Aorta (tissue), 5 donors: ENCODE measurements at places on chromosomes 11 and 22.

GRCh38 chr11:19234231-19234817 is 6.4 kb downstream of the E2F8 start:
- no peak for DNase-seq

GRCh38 chr22:39308614-39309363 is 10.6 kb downstream of the RPL3 start:
- DNase-seq: peak; percentile 90

GRCh38 chr11:75233754-75234172 is 6.8 kb upstream of the TPBGL start:
- DNase-seq: no peak

DNA sequence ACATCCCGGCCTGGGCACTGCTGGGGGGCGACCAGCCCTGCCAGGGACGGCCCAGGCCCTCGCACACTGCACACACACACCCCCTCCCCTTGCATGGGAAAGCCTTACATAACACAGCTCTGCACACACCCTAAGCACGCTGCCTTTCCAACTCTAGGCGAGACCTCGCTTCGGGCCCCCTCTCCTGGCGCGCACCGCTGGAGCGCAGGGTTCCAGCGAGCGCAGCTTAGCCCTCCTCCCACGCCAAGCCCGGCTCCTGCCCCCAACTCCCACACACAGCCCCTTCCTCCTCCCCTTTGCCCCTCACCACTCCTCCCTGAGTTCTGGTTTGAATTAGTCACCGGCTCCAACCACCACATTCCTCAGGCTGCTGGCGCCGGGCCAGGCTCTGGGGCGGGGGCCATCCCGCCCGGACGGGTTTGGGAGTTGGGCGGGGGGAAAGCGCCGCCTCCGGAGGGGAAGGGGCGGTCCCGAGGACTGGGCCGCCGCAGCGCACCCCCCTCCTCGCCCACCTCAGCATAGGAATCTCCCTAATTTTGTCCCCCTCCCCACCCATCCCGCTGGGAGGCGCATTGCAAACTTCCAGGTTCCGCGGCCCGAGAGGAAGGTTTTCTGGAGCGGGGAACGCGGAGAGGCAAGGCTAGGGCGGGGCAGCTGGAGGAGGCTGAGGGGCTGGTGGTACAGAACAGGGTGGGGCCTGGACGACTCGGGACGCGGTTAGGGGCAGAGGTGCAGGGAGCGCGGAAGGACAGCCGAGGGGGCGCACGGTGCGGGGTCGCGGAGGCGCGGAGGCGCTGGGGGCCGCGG is 966 bp downstream of the AHNAK start:
- DNase-seq: peak; percentile 96

DNA sequence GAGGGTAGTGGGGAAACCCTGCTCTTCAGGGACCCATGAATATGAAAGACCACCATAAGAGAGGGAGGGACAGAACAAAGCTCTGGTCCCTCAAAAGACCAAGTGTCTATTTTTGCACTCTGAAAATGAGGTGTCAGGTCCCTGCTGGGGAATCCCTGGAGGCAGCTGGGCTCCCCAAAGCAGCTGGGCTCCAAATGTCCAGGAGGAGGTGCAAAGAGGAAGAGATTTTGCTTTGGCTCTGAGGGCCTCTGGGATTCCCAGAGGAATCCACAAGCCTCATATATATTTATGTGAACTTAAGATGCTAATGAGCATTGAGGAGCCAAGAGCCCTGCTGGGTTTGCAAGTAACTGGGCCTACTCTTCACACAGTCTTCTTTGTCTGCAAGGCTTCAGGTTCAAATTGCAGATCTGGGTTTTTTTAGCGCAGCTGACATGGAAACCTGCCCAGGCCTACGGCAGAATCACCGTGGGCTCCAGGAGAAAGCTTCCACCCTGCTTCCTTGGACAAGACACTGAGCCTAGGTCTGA is 26.0 kb downstream of the CLMP start:
- DNase-seq: no peak

DNA sequence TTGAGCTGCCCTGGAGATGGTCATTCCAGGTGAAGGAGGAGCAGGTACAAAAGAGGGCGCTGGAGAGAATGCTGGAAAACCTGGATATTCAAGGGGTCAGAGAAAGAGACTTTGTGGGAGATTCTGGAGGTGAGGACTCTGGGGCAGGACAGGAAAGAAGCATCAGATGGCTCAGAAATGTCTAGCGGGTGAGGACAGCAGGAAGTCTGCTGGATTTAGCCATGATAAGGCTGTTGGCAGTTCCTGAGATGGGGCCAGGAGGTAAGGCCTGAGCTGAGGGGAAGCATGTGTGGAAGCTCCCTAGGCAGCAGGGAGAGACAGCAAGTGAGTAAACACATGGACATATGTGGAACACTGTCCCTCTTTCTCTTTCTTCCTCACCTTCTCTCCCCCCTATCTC is 1.5 kb downstream of the UPB1 start:
- DNase-seq: no peak

DNA sequence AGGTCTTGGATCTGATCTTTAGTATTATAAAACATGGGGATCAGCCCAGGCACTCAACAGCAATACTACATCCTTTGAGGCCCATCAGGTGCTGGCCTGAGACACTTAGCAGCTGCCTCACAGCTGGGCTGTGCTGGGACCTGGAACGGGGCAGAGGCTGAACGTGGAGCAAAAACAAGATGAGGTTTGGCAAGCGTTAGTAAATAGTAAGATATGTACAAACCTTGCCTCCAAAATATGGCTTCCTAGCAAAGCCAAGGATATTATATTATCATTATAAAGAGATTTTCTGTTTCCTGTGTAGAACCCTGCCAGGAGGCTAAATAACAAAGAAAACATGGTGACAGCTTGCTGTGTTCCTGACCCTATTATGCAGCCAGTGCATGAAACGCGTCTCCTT is 60.0 kb upstream of the SPON1 start:
- DNase-seq: no peak

DNA sequence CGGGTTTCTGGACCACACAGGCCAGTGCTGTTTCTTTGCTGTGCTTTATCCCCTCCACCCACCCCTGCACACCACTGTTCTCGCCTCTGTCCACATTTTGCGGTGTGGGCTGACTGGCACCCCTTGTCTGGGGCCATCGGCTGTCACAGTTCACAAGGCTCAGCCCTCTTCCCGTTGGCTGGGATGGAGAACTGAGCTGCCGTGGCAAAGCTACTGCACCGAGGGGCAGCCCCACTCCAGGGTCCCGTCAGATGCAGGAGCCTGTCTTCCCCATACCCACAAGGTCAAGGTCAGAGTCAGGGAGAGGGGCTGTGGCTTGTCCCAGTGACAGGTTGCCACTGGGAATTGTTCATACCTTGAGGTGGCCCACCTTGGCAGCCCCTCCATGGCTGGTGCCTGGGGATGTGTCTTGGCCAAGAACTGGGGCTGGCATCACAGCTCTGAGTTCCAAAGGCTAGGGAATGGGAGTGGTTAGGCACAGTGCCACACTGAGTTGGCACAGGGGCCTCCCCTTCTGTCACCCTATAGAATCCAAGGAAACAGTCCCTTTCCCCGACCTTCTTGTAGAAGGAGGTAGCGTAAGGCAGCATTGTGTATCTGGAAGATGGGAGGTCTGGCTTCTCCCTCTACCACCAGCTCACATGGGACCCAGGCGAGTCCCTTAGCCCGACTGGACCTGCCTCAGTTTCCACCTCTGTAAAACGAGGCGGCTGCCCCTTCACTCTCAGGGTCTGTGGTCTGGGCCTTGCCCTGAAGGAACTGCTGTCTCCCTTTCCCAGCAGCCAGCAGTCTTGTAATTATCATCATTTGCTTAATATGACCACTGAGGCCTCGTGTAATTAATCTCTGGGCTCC is 3.4 kb downstream of the GRK2 start:
- peak; percentile 66 for DNase-seq

- DNase-seq: no peak
Measured at GRCh38 chr22:17775781-17776465, 1.7 kb upstream of the BID start.

GRCh38 chr11:82373781-82374542 is 359.7 kb downstream of the FAM181B start:
- DNase-seq: no peak

- DNase-seq: no peak
Measured at GRCh38 chr22:40001800-40002577, 7.2 kb downstream of the FAM83F start.

DNA sequence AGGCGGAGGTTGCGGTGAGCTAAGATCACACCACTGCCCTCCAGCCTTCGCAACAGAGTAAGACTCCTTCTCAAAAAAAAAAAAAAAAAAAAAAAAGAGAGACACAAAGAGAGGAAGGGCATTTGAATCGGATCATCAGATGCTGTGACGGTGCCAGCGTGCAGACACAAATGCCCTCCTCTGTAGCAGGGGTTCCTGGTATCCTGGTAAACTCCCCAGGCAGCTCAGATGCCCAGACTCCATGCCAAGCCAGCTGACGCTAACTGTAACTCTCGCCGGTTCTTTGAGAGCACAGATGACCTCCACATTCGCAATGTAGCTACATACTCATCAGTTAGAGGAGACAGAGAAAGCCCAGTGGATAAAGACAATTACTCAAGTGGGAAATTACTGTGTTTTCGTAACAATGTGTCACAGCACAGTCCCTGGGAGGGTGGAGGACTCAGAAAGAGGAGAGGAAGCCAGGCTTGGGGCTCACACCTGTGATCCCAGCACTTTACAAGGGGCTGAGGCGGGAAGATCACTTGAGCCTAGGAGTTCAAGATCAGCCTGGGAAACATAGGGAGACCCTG is 153.1 kb downstream of the BRD1 start:
- DNase-seq: no peak

DNA sequence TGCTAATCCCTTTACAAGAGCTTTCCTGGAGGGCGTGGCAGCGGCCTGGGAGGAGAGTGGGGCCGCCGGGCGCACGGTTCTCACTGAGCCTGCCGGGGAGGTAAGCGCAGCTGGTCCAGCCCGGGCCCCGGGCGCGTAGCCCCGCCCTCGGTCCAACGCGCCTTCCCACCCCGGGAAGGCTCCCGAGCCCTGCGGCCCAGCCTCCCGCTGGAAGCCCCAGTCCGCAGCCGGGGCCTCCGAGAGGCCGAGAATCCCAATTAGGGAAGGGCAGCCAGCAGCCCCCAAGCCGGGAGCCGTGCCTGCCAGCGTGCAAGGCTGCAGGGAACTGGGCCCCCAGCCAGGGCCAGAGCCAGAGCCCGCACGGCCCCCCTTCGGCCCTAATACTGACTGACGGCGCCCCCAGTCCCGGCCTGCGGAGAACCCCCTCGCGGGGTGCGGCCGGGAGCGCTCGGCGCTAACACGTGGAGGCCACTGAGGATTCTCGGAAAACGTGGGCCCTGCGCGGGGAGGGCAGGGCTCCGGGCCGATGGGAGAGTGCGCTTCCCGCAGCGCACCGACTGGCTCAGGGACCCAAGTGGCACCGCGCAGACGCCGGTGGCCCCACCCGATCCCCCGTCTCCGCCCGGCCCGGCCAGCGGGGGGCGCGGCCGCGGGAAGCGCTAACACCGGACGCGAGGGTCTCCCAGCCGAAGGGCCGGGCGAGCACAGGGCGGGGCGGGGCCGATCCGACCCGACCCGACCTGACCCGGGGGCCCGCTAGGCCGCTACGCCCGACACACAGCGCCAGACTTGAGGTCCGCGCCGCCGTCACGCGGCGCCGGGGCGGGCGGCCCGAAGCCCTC is 5.7 kb downstream of the ZFTA start:
- peak; percentile 83 for DNase-seq

- DNase-seq: peak; percentile 6
Measured at GRCh38 chr22:41787331-41787730, 13.1 kb upstream of the CCDC134 start.

DNA sequence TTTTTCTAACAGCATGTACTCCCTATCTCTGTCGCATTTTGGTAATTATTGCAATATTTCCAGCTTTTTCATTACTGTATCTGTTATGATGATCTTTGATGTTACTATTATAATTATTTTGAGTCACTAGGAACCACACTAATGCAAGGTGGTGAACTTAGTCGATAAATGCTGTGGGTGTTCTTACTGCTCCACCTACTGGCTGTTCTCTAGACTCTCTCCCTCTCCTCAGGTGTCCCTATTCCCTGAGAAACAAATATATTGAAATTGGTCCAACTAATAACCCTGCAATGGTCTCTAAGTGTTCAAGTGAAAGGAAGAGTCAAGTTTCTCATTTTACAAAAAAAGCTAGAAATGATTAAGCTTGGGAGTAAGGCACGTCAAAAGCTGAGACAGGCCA is 10.5 kb downstream of the ARL14EP start:
- DNase-seq: no peak

GRCh38 chr11:134367781-134368180 is 36.0 kb downstream of the GLB1L2 start:
- peak; percentile 62 for DNase-seq

GRCh38 chr22:39171623-39172264 is 19.3 kb upstream of the CBX7 start:
- DNase-seq: no peak

DNA sequence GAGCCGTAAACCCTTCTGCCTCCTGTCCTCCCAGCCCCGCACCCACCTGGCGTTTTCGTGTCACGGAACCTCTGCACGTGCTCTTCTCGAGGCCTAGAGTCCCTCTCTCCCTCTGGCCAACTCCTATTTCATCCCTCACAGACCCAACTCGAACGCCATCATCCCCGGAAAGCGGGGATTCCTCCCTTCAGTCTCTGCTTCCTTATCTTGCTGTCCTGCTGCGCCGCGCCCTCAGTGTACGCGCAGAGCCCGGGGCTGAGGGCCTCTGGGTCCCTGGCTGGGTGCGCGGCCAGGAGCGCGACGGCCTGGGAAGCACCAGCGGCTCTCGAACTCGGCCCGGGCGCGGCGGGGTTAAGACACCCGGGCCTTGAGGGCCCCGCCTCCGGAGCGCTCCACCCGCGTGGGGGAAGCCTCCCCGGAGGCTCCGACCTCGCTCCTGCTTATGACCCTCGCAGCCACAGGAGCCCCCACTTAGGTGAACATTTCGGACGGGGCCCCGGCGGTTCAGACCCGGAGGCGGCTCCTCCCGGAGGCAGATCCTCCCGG is 398 bp upstream of the ATG16L2 start:
- peak; percentile 94 for DNase-seq

DNA sequence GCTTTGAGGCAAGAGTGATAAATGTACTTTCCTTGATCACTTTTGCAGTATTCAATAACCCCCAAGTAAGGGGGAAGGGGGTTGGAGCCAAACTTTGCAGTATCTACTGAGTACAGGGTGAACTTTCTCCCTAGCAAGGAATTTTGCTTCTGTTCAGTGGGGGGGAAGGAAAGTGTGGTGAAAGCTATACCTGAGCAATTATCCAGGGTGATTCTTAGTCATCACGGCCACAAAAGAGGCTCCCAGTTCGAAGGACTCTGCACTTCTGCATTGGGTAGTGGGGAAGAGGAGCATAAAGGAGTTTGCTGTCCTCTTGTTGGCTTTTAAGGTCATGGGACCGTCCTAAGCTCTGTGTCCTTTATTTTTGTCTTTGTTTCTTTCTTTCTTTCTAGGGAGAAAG is 346.5 kb upstream of the SYN3 start:
- no peak for DNase-seq

- DNase-seq: no peak
Measured at GRCh38 chr11:114319716-114320328, 23.6 kb downstream of the NNMT start.

GRCh38 chr22:20013382-20013871 is 3.2 kb downstream of the ARVCF start:
- peak; percentile 93 for DNase-seq

DNA sequence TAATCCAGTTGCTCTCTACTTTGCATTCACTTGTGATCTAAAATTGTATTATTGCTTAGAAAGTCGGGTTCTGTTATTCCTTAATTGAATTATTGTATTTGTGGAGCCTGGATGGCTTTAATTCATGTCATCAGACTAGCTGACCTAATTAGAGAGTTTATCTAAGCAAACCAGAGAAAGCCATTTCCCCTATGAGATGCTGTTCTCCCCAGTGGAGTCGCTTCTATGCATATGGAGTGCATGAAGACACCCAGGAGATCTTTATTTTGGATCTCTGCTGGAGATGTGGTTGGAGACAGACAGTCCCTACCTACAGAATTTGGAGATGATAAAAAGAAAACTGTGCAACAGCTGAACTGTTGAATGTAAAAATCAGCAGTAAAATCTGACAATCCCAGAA is 45.2 kb upstream of the MYO18B start:
- DNase-seq: no peak
